Left lobe of liver (tissue), 2 donors: ENCODE measurements at places on chromosomes 12 and 14. TPM values are rescaled to one million over a fixed set of nuclear protein-coding genes. Genes with fewer than 3 reads are reported as not detected.

AICDA gene
- not detected for total RNA-seq

RERGL gene
- total RNA-seq = 0.25 TPM

ITGA7 gene
- 16.9 TPM for total RNA-seq

CERS5 gene
- 6.5 TPM for total RNA-seq

CIDEB gene
- total RNA-seq = 216 TPM

EGLN3 gene
- 3.3 TPM for total RNA-seq

SUOX gene
- total RNA-seq = 56.1 TPM

APOLD1 gene
- total RNA-seq = 1.5 TPM

RFX4 gene
- total RNA-seq = not detected

DACT1 gene
- 1.0 TPM for total RNA-seq

NYNRIN gene
- 2.3 TPM for total RNA-seq

C12orf50 gene
- 0.05 TPM for total RNA-seq

PIANP gene
- total RNA-seq = not detected

IFNG gene
- total RNA-seq = 0.63 TPM

DPF3 gene
- total RNA-seq = 5.2 TPM

TSPAN9 gene
- 43.7 TPM for total RNA-seq

ZNF385A gene
- total RNA-seq = 3.3 TPM

PAH gene
- 1,162 TPM for total RNA-seq

COX8C gene
- total RNA-seq = not detected

CLEC6A gene
- not detected for total RNA-seq

TOGARAM1 gene
- 5.9 TPM for total RNA-seq

FLVCR2 gene
- total RNA-seq = 20.9 TPM

SMIM41 gene
- not detected for total RNA-seq

TAS2R9 gene
- not detected for total RNA-seq

PPM1H gene
- 8.0 TPM for total RNA-seq

VRTN gene
- total RNA-seq = 0.08 TPM

FOXN4 gene
- total RNA-seq = 0.10 TPM

GPN3 gene
- 16.6 TPM for total RNA-seq

HOXC13 gene
- not detected for total RNA-seq

PDE3A gene
- total RNA-seq = 0.75 TPM

KLRF2 gene
- not detected for total RNA-seq

BMAL2 gene
- total RNA-seq = 2.6 TPM

FIGNL2 gene
- total RNA-seq = 0.68 TPM

PLA2G1B gene
- total RNA-seq = 3.0 TPM

ERG28 gene
- 17.9 TPM for total RNA-seq
